ENCODE measurements at places on chromosomes 13 and 19.
A peak's percentile ranks its signal among the peaks of the same experiment; 100 is the strongest.

DNA sequence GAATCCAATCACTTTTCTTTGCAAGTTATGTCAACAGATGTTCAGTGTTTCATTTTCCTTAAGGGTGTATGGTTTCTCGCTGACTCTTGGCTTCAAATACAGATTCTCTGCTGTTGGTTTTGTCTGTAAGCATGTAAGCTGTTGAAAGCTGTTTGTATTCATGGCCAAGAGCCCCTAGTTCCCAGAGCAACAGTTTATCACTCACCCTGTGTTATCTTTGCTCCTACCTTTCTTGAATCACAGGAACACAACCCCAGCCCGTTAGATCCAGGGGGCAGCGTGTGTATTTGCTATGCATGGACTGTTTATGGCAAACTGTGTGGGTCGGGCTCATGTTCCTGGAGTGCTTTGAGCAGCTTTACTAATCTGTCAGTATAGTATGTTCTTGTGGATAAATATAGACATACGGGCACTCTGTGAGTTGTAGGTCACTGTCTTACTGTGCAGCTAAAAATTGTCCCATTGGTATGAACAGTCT lies 28.9 kb downstream of the FRY start:
- no peak for DNase-seq

GRCh38 chr13:97376981-97377380 lies 57.0 kb upstream of the RAP2A start:
- no peak for DNase-seq

DNA sequence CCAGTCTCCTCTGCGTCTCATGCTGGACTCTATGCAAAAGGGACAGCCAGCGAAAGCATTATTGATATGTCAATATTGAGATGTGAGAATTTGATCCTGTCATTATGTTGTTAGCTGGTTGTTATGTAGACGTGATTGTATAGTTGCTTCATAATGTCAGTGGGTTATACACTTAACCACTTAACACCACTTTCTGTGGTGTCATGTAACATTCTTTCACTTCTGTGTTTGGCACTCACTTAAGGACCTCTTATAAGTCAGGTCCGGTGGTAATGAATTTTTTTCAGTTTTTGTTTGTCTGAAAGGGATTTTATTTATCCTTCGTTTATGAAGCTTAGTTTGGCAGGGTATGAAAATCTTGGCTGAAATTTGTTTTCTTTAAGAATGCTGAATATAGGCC lies 7.1 kb upstream of the SIGLEC7 start:
- no peak for DNase-seq

- no peak for DNase-seq
Measured at GRCh38 chr19:49594993-49595818, 4.2 kb downstream of the PRR12 start.

- no peak for DNase-seq
Measured at GRCh38 chr19:293436-294110, 2.4 kb upstream of the PLPP2 start.

DNA sequence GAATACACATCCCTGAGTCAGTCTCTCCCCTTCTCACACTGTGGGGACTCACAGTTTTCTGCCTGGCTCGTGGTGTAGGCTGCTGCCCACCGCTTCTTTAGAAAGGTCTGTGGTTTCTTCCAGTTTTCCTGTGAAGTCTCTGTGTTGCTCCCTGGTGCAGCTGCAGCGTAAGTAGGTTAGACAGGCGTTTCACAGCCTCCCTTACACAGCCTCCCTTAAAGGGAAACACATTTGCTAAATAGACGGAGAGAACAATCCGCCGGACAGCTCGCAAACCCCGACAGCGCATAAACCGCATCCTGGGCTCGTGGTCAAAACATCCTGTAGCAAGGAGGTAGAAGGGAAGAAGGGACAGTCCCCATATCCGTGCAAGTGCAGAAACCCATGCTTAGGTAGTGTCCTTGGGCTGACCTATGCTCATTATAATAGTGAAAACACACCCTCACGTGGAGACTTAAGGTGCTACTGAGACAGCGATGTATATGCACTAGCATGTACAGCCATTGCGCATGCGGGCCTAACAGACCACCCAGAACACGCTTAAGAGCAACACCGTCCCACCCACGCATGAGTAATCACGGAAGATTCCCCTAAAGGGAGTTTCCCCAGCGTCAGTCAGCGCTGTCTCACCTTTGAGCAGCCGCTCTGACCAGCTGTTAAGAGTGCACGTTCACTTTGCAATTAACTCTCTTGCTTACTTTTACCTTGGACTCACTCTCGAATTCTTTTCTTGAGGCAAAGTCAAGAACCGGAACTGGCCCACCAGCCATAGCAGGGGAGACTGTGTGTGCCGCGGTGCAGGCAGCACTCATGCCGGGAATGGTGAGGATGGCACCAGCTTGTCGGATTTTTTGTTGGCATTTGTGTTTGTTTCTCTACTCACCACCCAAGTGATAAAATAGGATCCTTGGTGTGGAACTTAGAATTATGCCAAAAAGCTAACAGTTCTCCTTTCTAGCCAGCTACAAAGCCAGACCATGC lies 16.6 kb downstream of the SIGLEC8 start:
- DNase-seq, result peak; percentile 88

GRCh38 chr19:35066691-35067563 lies 25.4 kb downstream of the HPN start:
- peak; percentile 90 for DNase-seq

DNA sequence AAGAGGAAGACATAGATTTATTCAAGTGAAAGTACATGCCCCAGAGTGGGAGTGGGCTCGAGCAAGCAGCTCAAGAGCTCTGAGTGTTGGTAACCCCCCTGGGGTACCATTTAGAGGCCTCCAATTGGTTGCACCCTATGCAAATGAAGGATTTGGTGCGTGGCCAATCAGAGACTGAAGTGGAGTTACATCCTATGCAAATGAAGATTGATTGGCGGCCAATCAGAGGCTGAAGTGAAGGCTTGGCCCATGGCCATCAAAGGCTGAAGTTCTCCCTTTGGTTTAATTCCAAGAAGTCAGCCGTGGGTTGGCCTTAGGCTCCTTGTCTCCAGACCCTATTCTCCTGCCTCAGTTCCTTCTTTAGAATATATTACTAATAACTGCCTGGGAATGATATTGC lies 12.9 kb upstream of the IGFL1 start:
- no peak for DNase-seq

- DNase-seq, result no peak
Measured at GRCh38 chr13:56864451-56864850, 276.3 kb upstream of the PRR20A start.

GRCh38 chr19:35959968-35960320 lies 23.8 kb downstream of the LRFN3 start:
- DNase-seq, result no peak

- DNase-seq, result no peak
Measured at GRCh38 chr13:113743366-113744195, 15.4 kb upstream of the TMEM255B start.

- no peak for DNase-seq
Measured at GRCh38 chr19:43739439-43740235, 15.1 kb downstream of the SMG9 start.

DNA sequence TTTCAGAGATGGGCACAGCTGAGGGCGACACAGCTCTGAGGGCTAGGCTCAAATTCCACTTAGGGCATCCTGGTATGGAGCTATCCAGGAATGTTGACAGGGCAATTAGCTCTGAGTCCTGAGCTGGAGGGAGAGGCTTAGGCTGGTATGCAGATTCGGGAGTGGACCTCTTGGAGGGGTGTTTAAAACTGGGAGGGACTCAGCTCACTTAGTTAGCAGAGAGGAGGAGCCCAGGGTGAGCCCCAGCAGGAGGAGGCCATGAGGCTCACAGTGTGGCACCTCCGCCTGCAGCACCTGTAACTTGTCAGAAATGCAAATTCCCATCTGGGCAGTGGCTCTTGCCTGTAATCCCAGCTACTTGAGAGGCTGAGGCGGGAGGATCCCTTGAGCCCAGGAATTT lies 10.2 kb upstream of the NOP53 start:
- no peak for DNase-seq

- peak; percentile 86 for DNase-seq
Measured at GRCh38 chr19:41263042-41263849, 926 bp upstream of the HNRNPUL1 start.

GRCh38 chr19:32916969-32917615 lies 47.5 kb upstream of the SLC7A9 start:
- no peak for DNase-seq

GRCh38 chr19:13726323-13726722 lies 38.0 kb upstream of the MRI1 start:
- DNase-seq, result no peak

DNA sequence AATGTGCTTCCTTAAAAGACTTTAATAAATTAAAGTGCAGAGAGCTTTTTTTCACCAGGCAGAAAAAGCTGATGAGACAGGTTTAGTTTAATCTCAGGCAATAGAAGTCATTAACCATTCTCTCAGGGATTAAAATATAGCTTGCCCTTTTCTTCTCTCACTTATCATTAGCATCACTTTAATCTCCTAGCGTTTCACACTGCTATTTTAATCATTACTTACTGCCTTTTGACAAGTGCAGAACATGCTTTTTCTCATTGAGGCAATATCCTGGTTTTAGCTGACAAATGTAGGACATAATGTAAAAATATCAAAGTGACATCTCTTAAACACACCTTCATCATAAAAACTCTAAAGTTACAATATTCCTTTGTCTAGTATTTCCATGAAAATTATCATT lies 94.6 kb downstream of the DACH1 start:
- DNase-seq, result no peak

DNA sequence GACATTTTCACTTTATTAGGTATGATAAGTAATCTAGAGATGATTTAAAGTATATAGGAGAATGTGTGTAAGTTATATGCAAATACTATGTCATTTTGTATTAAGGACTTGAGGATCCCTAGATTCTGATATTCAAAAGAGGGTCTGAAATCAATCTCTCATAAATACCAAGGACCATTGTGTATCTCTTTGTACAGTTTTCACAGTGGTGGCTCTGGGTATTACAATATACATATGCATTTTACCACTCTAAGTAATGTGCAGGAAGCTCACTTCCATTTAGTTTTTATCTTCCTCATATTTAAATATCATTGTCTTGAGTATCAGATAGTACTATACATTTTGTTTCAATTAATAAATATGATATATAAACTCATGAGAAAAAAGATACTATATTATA lies 862.6 kb upstream of the PCDH20 start:
- DNase-seq, result no peak

- no peak for DNase-seq
Measured at GRCh38 chr13:25966086-25966485, 85.7 kb downstream of the SHISA2 start.

GRCh38 chr19:13209484-13210338 lies 59.5 kb downstream of the IER2 start:
- DNase-seq, result no peak

GRCh38 chr19:40200341-40201099 lies 9.3 kb downstream of the MAP3K10 start:
- DNase-seq, result no peak

- no peak for DNase-seq
Measured at GRCh38 chr13:44969551-44970484, 19.5 kb downstream of the NUFIP1 start.

- no peak for DNase-seq
Measured at GRCh38 chr19:49117677-49118564, 1.0 kb downstream of the C19orf73 start.

GRCh38 chr13:21675095-21675991 lies 4.5 kb downstream of the FGF9 start:
- DNase-seq, result peak; percentile 46

DNA sequence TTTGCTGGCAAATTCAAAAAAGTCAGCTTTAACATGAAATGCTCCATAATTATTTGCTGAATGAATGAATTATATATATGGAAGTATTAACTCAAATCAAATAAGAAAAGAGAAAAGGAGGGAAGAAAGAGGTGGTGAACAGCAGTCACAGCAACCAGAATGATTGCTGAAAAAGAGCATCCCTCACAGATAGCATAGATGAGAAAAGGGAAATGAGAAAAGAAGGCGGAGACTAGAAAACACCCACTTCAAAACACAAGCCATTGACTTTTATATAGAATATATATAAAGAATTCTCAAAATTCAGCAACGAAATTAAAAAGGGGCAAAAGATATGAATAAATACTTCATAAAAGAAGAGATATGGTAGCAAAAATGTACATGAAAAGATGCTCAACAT lies 75.2 kb downstream of the CAB39L start:
- DNase-seq, result no peak

- no peak for DNase-seq
Measured at GRCh38 chr19:45172611-45173208, 5.3 kb downstream of the TRAPPC6A start.

DNA sequence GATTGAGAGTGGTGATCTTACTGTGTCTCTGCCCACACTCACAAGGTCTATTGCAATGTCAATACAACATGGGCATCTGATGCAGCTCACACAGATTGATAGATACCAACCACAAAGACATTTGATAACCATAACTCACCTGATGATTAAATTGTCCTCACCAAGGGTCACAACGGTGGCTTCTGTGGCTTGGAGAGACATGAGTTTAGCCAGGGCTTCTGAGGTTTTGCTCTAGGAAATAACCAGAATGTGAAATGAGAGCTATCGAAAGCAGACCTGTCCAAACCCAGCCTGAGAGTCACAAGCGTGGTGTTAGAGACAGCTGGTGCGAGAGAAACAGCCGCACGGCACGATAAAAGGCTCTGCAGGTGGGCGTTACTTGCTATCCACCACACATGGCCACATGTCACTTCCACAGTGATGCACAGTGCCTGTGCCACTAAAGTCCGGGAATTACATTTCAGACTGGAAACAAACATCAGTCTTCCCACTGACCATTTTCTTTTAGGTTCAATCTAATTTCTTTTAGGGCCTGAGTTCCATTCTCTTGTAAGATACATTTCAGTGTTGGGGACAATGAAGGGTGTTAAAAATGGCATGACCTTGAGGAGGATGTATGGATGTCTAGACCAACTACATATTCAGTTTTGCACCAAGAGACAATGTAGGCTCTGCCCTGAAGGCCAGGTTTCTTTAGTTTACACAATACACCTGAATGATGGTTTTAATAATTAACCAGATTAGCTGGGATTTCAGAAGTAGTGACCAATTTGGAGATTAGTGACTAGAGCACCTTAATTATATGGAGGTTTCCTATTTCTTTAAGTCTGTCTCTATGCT lies 53.7 kb downstream of the ATP7B start:
- DNase-seq, result no peak

- DNase-seq, result peak; percentile 51
Measured at GRCh38 chr19:2032296-2032941, 16.9 kb upstream of the BTBD2 start.

GRCh38 chr13:48585456-48585840 lies 52.6 kb upstream of the RCBTB2 start:
- DNase-seq, result no peak

DNA sequence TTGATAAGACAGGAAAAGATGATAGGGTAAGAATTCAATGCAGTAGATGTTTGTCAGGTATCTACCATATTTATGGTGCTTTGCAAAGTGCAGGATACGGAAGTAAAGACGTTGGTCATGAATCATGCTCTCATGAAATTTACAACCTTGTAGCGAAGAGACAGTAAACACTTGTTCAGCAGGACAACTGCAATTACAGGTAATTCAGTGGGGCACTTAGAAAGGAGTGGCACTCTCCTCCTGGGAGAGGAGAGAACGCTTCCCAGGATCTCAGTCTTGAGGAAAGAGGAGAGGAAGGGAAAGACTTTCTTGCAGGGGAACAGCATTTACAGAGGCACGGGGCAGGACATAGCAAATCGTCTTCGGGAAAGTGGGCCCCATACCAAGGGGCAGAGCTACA lies 46.4 kb downstream of the SOX1 start:
- DNase-seq, result no peak
